SJSA1 (cell line): ENCODE measurements at places on chromosomes 6 and 20.
A peak's percentile ranks its signal among the peaks of the same experiment; 100 is the strongest.

GRCh38 chr20:48054051-48054450, 268.8 kb upstream of the SULF2 start:
- H3K36me3 ChIP-seq = peaks cover 27% of the 10 kb centered on the region
- no peak overlapping the region for H3K4me3 ChIP-seq
- H3K4me1 ChIP-seq = peaks cover 21% of the 10 kb centered on the region
- H3K27me3 ChIP-seq = no peaks in the 10 kb centered on the region
- H3K27ac ChIP-seq = no peak overlapping the region

DNA sequence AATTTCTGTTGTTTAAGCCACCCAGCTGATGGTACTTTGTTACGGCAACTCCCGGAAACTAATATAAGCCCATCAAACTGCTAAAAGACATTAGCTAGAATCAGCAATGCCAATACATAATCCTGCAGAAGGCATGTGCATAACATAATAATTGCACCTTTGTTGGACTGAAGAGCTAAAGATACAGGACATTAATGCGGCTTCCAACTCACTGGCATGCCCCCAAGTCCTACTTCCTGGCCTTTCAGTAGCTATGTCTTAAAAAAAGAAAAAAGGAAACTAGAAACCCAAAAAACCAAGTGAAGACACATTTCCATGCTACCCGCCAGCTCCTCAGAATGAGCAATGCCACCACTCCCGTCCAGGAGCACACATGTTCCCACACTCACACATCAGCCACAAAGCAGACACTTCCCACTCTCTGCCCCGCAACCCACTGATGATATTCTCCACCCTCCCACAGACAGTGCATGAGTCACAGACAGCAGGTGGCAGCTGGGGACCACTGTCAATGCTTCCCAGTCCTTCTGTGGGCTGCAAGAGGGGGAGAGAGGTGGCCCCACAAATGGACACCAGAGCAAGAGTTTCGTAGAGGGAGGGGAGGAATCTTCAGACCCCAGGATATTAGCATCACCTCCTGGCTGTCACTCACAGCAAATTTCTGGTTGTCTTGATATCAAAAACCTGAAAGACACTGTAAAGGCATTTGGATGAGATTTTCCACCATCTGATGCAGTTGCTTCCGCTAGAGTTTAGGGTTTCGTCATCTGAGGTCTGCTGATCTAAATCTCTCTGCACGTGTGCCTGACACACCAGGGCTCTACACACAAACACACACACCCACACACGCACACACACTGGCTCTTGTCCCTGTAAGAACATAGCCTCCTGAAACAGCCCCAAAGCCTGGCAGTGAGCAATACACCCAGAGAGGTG, 32.8 kb downstream of the GFOD1 start:
- H3K27me3 ChIP-seq = no peaks in the 10 kb centered on the region
- H3K4me3 ChIP-seq = no peak overlapping the region
- peaks cover 4% of the 10 kb centered on the region; the same call in 1 of the 2 replicates for H3K36me3 ChIP-seq
- peaks cover 20% of the 10 kb centered on the region for H3K4me1 ChIP-seq
- H3K27ac ChIP-seq = no peak overlapping the region
- DNase-seq = no peak

- no peak for DNase-seq
- H3K27me3 ChIP-seq = peaks cover 42% of the 10 kb centered on the region
- peaks cover 14% of the 10 kb centered on the region for H3K4me1 ChIP-seq
- H3K27ac ChIP-seq = no peak overlapping the region
Observed at GRCh38 chr20:62818592-62819493, 2.0 kb downstream of the COL9A3 start.

GRCh38 chr20:63463400-63464288, 8.8 kb downstream of the KCNQ2 start:
- no peaks in the 10 kb centered on the region for H3K36me3 ChIP-seq
- no peak overlapping the region for H3K27ac ChIP-seq
- no peaks in the 10 kb centered on the region for H3K4me1 ChIP-seq
- DNase-seq = no peak

- no peaks in the 10 kb centered on the region for H3K36me3 ChIP-seq
- H3K27me3 ChIP-seq = 0 out of 2 replicates have a peak, but pooled peaks cover 2% of the 10 kb centered on the region
- no peak for DNase-seq
- no peak overlapping the region for H3K27ac ChIP-seq
Observed at GRCh38 chr6:118148561-118148960, 241.5 kb downstream of the SLC35F1 start.

- no peak overlapping the region for H3K4me3 ChIP-seq
- no peak overlapping the region for H3K27ac ChIP-seq
- H3K4me1 ChIP-seq = no peaks in the 10 kb centered on the region
- no peaks in the 10 kb centered on the region for H3K27me3 ChIP-seq
Observed at GRCh38 chr20:19026901-19027644, 185.4 kb upstream of the SLC24A3 start.

DNA sequence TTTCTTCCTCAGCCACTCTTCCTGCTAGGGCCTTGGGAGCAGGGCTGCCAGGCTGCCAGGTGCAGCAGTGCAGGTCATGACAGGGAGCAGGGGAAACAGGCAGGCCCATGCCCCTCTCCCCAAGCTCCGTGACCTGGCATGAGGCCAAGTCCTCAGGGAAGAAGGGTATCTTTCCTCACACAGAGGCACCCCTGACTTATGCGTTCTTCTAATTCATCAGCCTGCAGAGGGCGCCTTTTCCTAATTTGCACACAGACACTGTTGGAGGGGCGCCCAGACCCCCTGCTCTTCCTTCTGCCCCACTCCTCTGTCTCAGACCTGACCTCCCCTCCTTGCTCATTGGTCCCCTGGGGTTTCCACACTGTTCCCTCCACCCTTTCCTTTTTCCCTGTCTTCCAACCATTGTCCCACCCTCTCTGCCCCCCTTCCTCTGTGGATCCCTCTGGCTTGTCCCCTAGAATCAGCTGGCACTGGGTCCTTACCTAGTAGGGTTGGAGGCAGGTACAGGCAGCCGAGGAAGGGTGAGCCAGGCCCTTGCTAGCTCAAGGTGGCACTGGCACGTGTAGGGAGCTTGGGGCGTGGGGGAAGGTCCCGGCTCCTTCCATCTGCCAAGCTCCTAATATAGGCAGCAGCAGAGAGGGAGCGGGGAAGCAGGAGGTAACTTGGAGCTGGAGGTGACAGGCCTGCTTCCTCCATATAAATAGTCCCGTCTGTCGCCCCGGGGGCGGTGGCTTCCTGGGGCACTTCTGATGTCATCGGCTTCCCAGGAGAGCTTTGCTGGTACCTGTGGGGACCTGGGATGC, 154.9 kb upstream of the MLN start:
- no peaks in the 10 kb centered on the region; the same call in 1 of the 2 replicates for H3K27me3 ChIP-seq
- no peak overlapping the region for H3K27ac ChIP-seq
- no peaks in the 10 kb centered on the region for H3K4me1 ChIP-seq
- no peaks in the 10 kb centered on the region for H3K36me3 ChIP-seq

- no peak for DNase-seq
- no peaks in the 10 kb centered on the region for H3K27me3 ChIP-seq
- no peak overlapping the region for H3K27ac ChIP-seq
- H3K4me3 ChIP-seq = no peak overlapping the region
- H3K36me3 ChIP-seq = peaks cover 5% of the 10 kb centered on the region; the same call in 1 of the 2 replicates
Observed at GRCh38 chr6:100751590-100751989, 129.5 kb downstream of the ASCC3 start.

GRCh38 chr6:72856801-72857200, 234.9 kb downstream of the KCNQ5 start:
- no peak overlapping the region for H3K27ac ChIP-seq
- no peak for DNase-seq
- no peak overlapping the region for H3K4me3 ChIP-seq
- no peaks in the 10 kb centered on the region for H3K36me3 ChIP-seq
- peaks cover under 1% of the 10 kb centered on the region for H3K4me1 ChIP-seq
- no peaks in the 10 kb centered on the region; the same call in 1 of the 2 replicates for H3K27me3 ChIP-seq

DNA sequence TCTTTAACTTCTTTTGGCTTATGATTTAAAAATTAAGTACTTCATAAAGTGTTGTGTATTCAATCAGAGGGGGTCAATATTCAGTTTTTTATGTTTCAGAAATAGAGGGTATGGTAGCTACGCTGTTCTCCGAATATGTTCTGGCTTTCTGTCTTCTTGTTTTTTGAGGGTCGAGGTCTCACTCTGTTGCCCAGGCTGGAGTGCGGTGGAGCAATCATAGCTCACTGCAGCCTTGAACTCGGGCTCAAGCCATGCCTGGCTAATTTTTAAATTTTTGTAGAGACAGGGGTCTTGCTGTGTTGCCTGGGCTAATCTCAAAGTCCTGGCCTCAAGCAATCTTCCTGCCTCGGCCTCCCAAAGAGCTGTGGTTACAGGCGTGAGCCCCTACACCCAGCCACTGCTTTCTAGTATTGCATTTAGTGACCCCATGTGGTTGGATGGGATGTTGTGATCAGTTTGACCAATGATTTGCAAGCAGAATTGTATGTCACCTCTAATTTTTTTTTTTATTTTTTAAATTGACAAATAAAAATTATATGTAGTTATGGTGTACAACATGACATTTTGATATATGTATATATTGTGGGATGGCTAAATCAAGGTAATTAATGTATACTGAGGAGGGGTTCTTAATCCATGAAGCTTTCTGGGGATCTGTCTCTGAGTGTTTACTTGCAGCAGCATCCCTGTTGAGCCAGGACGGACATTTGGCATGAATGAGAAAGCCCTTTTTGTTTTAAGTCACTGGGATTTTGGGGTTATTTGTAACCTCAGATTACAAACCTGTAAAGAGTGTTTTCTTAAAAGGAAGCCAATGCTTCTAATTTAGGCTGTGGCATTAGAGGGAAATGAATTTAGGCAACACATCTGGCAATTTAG, 38.5 kb upstream of the DEK start:
- H3K4me1 ChIP-seq = peaks cover 30% of the 10 kb centered on the region
- no peak overlapping the region for H3K4me3 ChIP-seq
- no peaks in the 10 kb centered on the region for H3K27me3 ChIP-seq

GRCh38 chr6:37171201-37171969, 1.4 kb downstream of the PIM1 start:
- H3K36me3 ChIP-seq = peaks cover 57% of the 10 kb centered on the region
- peak overlapping the region; percentile 75 for H3K27ac ChIP-seq
- H3K27me3 ChIP-seq = no peaks in the 10 kb centered on the region
- peak; percentile 44 for DNase-seq

GRCh38 chr20:41007481-41007880, 21.1 kb upstream of the TOP1 start:
- H3K27me3 ChIP-seq = no peaks in the 10 kb centered on the region
- H3K4me3 ChIP-seq = no peak overlapping the region
- no peaks in the 10 kb centered on the region for H3K36me3 ChIP-seq
- DNase-seq = no peak
- H3K4me1 ChIP-seq = peaks cover 70% of the 10 kb centered on the region

- H3K27ac ChIP-seq = no peak overlapping the region
- peaks cover 10% of the 10 kb centered on the region for H3K4me1 ChIP-seq
- 0 out of 2 replicates have a peak overlapping the region, but pooled peaks have one; percentile 6 for H3K4me3 ChIP-seq
- peaks cover 89% of the 10 kb centered on the region for H3K27me3 ChIP-seq
- H3K36me3 ChIP-seq = no peaks in the 10 kb centered on the region
Observed at GRCh38 chr20:18056174-18057100, 1.3 kb downstream of the OVOL2 start.

DNA sequence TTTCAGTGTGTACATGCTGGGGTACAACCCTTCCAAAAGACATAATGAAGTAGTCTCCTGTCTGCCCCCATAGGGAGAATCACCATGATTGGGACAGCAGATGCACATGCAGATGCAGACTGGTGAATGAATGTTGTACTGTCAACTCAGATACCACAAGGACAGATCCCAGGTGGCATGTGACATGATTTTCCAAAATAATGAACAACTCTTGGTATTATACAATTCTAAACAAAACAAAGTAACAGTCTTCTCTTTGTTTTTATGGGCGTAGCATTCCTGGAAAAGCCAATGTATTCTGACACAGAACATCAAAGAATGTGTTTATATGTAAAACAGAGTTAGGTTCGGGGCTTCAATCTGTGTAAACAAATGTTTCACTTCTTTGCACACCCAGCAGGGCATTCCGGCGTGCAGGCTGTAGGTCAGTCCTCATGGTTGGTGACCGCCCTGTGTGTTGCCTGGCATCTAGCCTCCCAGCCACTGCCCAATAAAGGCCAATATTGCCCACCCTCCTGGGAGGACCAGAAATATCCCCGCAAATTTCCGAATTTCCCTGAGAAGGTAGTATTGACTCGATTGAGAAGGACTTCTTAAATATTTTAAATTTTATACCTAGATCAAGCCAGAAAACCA, 127.7 kb downstream of the KLHL32 start:
- H3K27me3 ChIP-seq = peaks cover 5% of the 10 kb centered on the region
- H3K27ac ChIP-seq = no peak overlapping the region
- H3K4me1 ChIP-seq = no peaks in the 10 kb centered on the region
- no peaks in the 10 kb centered on the region for H3K36me3 ChIP-seq

GRCh38 chr6:88377976-88378568, 211.9 kb upstream of the CNR1 start:
- DNase-seq = peak; percentile 50
- no peaks in the 10 kb centered on the region for H3K27me3 ChIP-seq
- H3K27ac ChIP-seq = peak overlapping the region; percentile 54
- no peak overlapping the region for H3K4me3 ChIP-seq
- peaks cover 55% of the 10 kb centered on the region for H3K4me1 ChIP-seq

DNA sequence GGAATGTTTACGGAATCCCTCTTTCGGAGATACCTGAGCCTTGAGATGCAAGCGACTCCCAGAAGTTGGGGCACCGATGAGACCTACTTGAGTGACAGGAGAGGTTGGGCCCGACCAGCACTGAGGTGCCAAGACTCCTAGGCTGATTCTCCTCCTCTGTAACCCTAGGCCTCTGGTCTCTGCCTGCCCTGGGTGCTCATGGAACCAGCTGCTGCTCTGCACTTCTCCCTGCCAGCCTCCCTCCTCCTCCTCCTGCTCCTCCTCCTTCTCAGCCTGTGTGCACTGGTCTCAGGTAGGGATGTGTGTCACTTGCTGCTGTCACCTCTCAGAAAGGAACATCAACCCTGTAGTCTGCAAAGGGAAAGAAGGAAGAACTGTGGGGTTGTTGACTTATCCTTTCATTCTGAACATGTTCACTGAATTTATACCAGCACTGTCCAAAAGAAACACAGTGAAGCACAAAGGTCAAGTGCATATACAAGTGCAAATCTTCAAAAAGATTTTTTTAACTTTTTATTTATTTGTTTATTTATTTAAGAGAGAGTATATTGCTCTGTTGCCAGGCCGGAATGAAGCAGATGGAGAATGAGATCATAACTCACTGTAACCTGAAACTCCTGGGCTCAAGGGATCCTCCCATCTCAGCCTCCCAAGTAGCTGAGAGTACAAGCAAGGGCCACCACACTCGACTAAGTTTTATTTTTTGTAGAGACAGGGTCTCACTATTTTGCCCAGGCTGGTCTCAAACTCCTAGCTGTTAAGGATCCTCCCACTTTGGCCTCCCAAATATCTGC, 913 bp downstream of the BTN2A2 start:
- H3K27me3 ChIP-seq = no peaks in the 10 kb centered on the region
- peak overlapping the region; percentile 47 for H3K27ac ChIP-seq
- H3K4me3 ChIP-seq = peak overlapping the region; percentile 46
- no peak for DNase-seq

DNA sequence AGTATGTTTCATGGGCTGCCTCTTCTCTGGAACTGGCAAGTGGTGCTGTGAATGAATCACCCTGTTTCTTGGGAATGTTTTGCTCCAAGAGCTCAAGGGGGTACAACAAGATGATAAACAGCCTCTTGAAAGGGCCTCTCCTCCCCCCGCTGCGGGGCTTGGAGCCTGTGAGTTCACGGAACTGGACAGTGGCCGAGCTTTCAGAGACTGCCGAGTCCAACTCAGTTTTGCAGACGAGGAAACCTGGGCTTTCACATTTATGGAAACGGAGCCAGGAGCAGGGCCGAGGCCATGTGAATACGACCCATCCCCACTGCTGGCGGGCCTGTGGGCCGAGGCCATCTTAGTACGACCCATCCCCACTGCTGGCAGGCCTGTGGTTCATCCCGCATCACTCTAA, 18.2 kb upstream of the SRC start:
- peaks cover 8% of the 10 kb centered on the region for H3K4me1 ChIP-seq
- DNase-seq = no peak
- H3K27ac ChIP-seq = no peak overlapping the region
- no peak overlapping the region for H3K4me3 ChIP-seq
- H3K36me3 ChIP-seq = no peaks in the 10 kb centered on the region
